ENCODE measurements at places on chromosomes 1 and 21.

GRCh38 chr1:162822391-162823200 is 32.1 kb downstream of the HSD17B7 start:
- DNase-seq, result no peak

DNA sequence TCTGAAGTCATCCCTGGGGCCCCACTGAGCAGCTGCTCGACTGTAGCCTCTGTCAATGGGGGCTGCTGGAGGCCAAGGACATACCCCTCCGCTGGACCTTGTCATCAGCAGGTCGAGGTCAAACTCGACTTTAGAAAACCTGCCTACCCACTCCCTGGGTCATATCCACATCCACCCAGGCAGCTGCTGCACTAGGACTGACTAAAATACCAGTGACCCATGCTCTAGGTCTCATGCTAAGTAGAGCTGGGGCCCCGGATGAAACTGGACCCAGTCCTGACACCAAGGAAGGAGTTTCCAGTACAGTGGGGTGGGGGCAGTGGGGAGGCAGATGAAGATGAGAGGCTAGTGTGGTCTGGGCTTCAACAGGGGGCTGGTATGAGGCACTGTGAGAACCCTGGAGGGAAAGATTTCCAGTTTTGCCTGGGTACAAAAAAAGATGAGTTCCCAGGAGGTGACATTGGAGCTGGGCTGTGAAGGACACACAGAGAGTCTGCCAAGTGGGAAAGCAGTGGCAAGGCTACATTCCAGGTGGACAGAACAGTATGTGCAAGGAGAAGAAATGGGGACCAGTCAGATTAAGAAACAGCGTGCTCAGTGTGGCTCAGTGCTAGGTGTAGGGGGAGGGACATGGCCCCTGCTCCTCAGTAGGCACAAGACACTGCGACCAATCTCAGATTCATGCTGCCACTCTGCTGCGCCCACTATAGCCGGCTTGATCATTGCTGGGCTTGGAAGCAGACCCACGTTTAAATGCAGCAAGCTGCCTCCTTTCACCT is 12.4 kb downstream of the SLC2A1 start:
- DNase-seq, result no peak

GRCh38 chr1:113874012-113874879 is 2.7 kb upstream of the PTPN22 start:
- DNase-seq, result no peak

GRCh38 chr1:214471458-214471857 is 79.9 kb downstream of the PTPN14 start:
- DNase-seq, result no peak

DNA sequence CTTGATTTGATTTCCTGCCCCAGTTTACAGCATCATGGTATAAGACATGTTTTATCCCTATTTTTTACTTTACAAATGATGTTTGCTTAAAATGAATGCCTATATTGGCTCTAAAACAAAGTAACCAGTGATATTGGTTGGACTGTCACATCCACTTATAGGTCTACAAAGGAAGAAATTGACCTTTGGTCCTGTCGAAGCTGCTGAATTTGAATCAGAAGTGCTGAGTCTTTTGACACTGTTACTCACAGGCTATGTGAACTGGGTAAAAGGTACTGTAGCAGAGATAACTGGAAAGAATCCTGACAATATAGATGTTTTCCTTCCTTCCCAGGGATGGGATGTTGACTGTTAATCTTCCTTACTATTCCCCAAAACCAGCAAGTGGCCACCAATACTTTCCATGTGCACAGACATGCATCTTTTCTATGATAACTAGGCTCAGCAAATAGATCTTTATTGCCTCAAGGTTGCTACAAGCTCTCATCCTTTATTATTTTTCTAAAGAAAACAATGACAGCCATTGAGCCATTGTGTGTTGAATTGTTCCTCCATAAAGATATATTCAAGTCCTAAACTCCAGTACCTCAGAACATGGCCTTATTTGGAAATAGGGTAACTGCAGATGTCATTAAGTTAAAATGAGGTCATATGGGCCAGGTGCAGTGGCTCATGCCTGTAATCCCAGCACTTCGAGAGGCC is 175.9 kb upstream of the NR5A2 start:
- DNase-seq, result no peak

DNA sequence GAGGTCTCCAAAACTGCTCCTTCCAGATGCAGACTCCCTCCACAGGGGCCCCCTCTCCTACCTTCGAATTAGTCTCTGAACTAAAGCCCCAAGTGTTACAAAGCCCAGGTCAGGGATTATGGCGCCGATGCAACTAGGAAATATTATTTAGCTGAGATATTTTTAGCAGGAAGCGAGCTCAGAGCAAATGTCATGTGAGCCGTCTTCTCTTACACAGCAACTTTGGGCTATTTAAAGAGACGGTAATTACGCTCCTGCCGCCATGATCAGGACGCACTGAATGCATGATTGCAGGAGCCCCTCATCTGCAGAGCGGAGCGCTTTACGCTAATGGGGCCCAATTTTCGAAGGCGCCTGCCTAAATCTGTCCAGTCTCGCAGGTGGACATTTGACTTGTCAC is 55.3 kb upstream of the TARDBP start:
- no peak for DNase-seq

GRCh38 chr1:161987303-161987702 is 36.4 kb downstream of the OLFML2B start:
- no peak for DNase-seq

DNA sequence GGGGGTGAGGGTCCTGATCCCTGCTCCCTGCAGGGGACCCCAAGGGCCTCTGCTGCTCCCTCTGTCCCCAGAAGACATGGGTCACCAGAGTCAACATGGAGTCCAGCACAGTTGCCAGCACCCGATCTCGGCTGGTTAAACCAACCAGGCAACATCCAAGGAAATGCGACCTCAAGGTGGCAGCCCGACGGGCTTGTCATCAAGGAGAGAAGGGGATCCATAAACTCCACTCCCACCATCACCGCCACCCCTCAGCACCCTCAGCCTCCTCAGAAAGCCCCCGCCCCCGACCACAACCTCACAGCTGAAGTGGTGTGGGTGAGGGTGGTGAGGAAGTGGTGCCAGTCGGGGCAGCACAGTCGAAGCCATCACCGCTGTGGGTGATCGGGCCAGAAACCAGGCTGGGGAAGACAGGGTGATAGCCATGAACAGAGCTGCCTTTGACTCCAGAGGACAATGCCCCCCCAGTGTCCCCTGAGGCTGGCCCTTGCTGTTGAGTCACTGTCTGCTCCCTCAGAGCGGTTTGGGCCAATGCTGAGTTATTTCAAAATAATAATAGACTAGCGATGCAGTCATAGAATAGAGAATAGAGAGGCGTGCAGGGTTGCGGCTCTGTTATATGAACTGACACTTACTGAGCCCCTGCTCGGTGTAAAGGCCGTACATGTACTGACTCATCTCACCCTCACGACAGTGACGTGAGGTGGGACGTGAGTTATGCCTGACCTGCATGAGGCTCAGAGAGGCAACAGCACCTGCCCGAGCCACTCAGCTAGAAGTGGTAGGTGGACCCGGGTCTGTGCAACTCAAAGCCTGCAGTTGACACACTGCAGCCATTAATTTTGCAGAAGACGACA is 88.7 kb upstream of the IFFO2 start:
- no peak for DNase-seq

DNA sequence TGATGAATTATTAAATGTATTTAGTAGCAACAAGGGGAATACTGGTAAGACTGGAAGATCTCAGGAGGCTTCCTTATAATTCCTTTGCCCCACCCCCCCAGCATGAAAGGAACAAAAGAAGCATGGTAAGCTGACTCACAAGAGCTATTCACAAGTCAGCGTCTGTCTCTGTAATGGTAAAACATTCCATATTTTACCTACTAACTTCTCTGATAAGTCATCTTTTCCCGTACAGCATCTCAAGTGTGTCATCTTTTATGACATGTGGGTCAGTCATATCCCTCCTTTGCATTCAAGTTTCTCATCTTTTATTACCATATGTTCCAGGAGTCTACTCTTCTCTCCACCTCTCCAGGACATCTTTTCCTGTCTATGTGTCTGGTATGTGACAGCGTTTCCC is 241.3 kb downstream of the PLA2G4A start:
- DNase-seq, result no peak

GRCh38 chr1:84006591-84006990 is 7.7 kb upstream of the TTLL7 start:
- no peak for DNase-seq

GRCh38 chr1:92843429-92844352 is 11.9 kb downstream of the RPL5 start:
- DNase-seq, result no peak

DNA sequence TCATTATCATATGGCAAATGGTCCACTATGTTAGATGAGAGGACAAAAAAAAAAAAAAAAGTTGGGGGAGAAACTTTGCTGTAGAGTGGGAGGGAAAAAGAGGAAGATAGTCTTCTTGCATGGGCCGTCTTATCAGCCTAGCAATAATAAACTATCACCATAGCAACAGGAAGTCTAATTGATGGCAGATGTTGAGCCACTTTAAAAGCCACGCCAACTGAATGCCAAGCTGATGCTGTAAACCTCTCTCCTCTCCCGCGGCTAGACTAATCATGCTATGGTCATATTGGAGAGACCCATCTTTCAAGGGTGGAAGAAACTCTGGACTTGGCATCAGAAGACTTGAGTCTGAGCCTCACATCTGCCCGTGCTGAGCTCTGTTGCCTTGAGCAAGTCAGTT is 122.2 kb upstream of the HOOK1 start:
- no peak for DNase-seq

- DNase-seq, result no peak
These were observed 180.8 kb downstream of the TPR start for GRCh38 chr1:186194107-186194756.

GRCh38 chr1:33379631-33380354 is 51.1 kb downstream of the PHC2 start:
- DNase-seq, result no peak

All from activated T-cell treated with anti-CD3 and anti-CD28 coated beads for 24 hours (primary cell).